ENCODE measurements at places on chromosomes 4 and X. TPM values are rescaled to one million over a fixed set of nuclear protein-coding genes. Genes with fewer than 3 reads are reported as not detected.
A peak's percentile ranks its signal among the peaks of the same experiment; 100 is the strongest.

DNA sequence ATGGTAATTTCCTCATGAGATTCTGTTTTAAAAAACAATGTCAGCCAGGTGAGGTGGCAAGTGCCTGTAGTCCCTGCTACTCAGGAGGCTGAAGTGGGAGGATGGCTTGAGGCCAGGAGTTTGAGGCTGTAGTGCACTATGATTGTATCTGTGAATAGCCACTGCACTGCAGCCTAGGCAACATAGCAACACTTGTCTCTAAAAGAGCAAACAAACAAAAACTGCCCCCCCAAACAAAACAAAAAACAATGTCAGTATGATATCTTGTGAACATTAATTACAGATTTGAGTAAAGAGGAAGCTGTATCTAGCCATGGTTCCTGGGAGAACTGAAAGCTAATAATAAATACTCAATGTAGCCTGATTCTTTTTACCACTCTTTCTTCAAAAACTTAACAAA lies 6.8 kb upstream of the MSL3 start:
- no peak for DNase-seq

DNA sequence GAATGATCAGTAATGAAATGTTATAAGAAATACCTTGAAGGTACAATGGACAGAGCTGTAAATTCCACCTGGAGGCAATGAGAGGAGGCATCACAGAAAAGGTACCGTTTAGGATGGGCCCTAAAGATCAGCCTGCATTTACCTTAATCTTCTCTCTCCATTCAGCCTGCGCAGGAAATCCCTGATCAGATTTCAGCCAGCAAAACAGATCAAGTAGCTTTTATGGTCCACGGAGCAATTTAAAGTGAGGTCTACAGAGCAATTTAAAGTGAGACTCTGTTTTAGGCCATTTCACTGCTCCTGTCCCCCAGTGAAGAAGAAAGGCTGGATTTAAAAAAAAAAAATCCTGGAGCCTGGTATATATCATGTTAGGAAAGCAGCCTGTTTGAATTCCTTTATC lies 195.1 kb upstream of the VCX start:
- no peak for DNase-seq

DNA sequence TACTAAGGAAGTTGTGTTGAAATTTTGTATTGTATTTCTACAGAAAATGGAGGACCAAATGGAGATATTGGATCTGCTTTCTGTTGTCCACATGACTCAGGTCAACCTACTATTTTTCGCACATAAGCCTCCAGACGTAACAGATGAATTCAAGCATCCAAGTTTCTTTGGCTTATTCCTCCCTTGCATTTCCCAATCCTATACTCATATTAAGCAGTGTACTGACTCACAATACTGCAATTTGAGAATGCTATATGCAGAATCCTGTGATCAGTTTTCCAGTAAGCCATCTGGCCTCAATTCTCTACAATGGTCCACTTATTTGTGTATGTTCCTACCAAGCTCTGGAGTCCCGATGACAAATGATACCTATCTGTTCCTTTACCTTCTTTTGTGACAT lies 75.7 kb downstream of the ASB9 start:
- DNase-seq = no peak

- DNase-seq = no peak
Observed at GRCh38 chr4:174600391-174600790, 78.1 kb upstream of the HPGD start.

- no peak for DNase-seq
Observed at GRCh38 chr4:103449296-103450023, 251.3 kb upstream of the CENPE start.

DNA sequence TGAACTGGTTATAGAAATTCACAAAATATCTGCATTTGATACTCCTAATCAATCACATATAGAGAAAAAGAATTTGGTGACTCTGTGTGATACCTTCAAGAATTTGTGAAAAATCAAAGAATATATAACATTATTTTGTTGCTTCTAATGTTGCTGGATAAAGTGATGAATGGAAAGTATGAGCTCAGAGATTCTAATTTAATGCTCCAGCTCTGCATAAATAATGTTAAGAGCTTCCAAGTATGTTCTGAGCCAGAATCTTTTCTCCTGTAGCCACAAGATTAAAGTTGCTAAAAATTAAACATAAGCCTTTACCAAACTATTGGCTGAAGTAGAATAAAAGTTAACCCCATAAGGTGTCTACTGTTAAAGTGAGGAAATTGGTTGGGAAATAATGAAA lies 294.7 kb upstream of the CT83 start:
- no peak for DNase-seq

DNA sequence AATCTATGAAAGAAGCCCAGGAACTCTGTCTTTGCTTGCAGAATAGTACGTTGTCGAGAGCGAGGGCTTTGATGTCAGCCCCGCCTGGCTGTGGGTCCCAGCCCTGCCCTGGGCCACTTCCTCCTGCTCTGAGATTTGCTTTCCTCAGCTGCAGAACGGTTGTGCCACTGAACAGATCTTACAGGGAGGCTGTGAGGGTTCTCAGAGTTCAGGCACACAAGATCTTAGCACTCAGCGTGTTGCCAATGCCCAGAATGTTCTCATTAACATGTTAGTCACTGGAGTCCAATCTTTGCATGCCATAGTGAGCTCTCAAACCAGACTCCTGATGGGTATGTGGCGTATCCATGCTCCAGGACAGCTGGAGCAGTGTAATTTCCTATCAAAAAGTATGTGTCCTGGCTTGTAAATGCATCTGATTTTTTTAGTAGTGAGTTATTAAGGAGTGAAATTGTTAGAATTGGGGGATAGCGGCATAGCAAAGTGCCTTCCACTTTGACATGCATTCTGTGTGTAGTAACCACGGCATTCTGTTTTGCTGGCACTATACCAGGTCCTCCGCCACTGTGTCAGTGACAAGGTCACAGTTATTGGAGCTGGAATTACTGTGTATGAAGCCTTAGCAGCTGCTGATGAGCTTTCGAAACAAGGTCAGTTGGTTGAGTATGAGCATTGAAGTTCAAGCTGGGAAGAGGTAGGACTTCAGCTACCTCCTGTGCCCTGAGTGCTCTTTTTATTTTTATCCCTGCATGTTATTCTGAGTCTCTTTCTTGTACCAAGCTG lies 31.6 kb downstream of the TKTL1 start:
- DNase-seq = peak; percentile 44

- no peak for DNase-seq
Observed at GRCh38 chrX:39416547-39417260, 615.4 kb downstream of the MID1IP1 start.

DNA sequence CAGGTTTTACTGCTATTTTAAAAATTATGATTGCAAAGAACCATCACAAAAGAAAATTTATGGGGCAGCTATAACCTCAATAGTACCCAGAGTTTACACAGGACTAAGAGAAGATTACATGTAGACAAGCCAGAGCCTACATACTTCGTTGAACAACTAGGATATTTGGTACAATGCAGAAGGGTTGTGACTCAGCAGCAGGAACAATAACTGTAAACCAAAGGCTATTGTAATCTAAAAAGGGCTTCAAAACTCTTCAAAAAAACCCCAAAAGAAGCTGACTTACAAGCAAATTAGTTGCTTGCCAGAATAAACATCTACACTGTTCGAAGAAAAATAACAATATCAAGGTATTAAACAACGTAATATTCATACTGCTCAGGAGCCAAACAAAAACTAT lies 618.0 kb downstream of the STPG2 start:
- DNase-seq = no peak

DNA sequence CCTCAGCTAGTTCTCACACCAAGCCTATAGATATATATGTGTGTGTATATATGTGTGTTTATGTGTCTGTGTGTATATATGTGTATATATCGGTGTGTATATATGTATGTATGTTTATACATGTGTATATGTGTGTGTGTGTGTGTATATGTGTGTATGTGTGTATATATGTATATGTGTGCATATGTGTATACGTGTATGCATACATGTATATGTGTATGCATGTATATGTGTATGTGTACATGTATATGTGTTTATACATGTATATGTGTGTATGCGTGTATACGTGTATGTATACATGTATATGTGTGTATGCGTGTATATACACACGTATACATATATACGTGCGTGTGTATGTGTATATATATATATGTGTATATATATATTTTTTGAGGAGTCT lies 18.3 kb downstream of the GTPBP6 start:
- no peak for DNase-seq

DNA sequence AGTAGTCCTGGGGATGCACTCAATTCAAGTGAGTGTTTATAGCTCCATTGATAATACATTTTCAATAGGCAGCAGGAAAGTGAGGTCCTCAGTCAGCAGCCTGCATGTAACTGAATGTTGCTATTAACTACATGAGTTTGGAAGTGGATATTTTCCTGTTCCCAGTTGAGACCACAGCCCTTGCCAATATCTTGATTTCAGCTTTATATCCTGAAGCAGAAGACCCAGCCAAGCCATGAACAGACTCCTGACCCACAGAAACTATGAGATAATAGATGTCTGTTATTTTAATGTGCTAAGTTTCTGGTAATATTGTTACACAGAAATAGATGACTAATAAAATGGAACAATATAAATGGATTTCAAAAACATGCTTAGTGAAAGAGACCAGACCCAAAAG lies 63.7 kb downstream of the VSIG4 start:
- DNase-seq = no peak

DNA sequence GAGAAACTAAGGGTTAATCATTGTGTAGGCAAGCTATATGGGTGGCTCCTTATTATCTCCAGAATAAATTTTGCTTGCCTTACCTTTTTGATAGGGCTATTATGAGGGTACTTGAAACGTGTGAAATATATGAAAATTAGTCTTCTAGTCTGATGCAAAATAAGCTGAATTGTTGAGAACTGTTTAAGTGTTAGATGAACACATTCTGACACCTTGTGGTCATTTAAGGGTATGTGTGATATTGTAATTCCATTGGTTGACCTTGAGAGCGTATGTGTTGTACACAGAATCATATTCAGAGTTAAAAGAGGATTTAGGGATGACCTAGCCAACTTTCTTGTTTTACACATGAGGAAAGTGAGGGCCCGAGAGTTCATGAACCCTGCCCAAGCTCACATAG lies 44.6 kb upstream of the LINC00632 start:
- DNase-seq = no peak

GRCh38 chr4:878796-879728 lies 53.1 kb downstream of the GAK start:
- DNase-seq = peak; percentile 16

DNA sequence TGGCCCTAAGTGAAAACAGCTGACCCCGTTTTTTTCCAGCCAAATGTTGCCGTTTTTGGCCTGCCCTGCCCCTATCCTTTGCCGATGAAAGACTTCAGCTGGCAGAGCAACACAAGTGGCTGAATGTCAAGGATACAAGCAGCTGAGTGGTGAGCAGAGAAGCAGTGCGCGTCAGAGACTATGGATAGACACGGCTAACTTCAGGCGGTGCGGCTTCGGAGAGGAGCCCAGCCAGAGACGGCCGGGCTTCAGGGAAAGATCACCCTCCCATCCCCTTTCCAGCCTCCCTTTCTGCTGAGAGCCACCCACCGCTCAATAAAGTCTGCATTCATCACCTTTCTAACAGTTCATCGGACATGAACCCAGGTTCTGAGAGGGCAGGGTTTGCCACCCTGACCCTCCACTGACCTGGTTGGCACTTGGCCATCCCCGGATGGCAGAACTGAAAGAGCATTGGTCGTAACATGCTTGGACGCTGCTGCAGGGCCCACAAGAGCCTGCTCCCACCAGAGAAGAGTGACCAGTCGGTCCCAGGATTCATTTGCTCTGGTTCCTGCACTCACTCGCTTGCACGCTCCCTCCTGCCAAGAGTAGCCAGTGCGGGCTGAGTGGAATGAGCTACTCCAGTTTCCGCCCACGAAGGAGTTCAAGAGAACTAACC lies 125.8 kb downstream of the PPEF1 start:
- DNase-seq = no peak

DNA sequence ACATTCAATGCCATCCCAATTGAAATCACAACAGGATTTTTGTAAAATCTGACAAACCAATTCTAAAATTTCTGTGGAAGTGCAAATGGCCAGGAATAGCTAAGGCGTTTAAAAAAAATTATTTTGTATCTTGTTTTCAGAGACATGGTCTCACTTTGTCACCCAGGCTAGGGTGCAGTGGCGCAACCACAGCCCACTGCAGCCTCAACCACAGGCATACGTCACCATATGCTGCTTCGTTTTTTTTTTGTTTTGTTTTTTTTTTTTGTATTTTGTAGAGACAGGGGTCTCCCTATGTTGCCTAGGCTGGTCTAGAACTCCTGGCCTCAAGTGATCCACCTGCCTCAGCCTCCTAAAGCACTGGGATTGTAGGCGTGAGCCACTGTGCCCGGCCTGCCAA lies 24.5 kb downstream of the ZNF41 start:
- DNase-seq = no peak

GRCh38 chr4:158234671-158235070 lies 24.4 kb downstream of the TMEM144 start:
- DNase-seq = no peak

DNA sequence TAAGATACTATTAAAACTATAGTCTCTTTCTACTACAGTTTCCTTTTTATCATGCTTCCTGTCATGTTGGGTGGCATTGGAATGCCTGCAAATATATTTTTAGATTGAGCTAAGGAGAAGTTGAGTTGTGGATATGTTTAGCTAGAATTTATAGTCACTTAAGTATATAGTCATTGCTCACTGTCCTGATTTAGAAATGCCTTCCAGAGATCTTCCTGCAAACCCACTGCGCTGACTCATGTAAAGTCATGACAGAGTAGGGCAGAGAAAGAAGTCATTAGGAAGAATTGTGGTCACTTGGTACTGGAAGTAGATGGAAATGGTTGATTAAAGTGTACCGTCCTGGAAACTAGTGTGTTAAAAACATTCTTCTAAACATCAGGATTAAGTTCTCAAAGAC lies 490.3 kb upstream of the PABPC4L start:
- DNase-seq = no peak

GRCh38 chr4:21768349-21769310 lies 179.9 kb downstream of the KCNIP4 start:
- DNase-seq = no peak

The DUSP21 gene
- total RNA-seq = not detected

The GAGE12H gene
- total RNA-seq = not detected

The SOWAHD gene
- 0.44 TPM for total RNA-seq

The CLGN gene
- not detected for total RNA-seq

The ZIC3 gene
- not detected for total RNA-seq

The SLC6A14 gene
- not detected for total RNA-seq

The SORCS2 gene
- total RNA-seq = not detected

The GPR34 gene
- not detected for total RNA-seq

The MSMO1 gene
- 13.3 TPM for total RNA-seq
